ENCODE measurements at places on chromosomes 11 and 22.

DNA sequence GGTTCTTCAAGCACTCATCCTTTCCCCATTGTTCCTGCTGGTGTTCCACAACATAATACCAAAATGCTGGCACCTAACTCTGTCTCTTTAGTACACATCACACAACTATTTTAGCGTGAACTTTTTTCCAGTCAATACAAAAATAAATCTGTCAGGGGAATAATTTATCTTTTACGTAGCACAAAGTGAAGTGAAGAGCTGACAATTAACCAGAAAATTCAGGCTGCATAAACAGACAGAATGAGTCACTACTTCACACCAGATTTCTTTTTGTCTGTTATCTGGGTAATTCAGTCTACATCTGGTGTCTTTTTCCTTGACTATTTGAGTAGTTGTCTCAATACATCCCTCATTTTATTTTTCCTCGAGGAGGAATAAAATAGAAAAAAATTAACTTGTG lies 7.9 kb upstream of the ETS1 start:
- DNase-seq = peak; percentile 72

DNA sequence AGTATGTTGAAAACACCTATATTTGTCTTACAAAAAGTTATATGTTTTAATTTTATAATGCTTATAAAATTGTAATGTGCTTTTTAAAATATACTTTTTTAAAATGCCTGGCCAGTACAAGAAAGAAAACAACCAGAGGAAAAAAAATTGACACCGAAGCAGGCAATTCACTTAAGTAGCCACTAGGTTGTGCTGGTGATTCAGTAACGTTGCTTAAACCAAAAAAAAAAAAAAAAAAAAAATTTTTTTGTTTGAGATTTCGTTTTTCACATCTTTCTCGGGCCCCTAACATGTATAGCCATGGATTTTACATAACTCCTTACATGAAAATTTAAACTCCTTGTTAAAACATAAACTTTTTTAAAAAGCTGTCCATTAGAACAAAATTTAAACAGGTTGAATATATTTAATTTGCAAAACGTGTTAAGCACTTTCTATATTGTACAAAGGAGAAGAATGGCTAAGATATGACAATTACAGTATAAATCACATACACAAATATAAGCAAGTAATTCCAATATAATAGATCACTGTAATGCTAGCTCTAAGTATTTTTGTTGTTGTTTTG lies 9.2 kb downstream of the OR8B4 start:
- DNase-seq = peak; percentile 62

DNA sequence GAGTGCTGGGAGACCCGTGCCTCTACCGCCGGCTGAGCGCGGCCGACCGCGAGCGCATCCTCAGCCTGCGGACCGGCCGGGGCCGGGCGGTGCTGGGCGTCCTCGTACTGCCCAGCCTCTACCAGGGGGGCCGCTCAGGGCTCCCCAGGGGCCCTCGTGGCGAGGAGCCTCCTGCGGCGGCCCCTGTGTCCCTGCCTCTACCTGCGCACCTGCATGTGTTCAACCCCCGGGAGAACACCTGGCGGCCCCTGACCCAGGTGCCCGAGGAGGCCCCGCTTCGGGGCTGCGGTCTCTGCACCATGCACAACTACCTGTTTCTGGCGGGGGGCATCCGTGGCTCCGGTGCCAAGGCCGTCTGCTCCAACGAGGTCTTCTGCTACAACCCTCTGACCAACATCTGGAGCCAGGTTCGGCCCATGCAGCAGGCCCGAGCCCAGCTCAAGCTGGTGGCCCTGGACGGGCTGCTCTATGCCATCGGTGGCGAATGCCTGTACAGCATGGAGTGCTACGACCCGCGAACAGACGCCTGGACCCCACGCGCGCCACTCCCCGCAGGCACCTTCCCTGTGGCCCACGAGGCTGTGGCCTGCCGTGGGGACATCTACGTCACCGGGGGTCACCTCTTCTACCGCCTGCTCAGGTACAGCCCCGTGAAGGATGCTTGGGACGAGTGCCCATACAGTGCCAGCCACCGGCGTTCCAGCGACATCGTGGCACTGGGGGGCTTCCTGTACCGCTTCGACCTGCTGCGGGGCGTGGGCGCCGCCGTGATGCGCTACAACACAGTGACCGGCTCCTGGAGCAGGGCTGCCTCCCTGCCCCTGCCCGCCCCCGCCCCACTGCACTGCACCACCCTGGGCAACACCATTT lies 3.5 kb downstream of the KLHDC7B start:
- DNase-seq = no peak

DNA sequence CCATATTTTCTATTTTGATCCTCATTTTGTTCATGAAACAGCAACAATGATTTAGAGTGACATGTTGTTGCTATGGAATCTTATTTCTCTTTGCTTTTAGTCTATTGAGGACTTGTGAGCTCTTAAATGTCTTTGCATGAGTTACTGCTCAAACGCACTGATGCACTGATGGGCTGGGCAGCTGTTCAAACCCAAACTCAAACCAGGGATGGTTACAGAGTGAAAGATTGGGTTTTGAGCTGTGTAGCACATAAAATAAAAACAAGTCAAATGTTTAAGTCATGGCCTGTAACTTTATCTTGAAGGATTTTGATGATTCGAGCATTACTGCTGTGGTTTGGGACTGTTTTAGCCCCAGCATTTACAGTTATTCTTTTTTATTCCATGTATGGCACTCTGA lies 20.1 kb upstream of the NCAM1 start:
- no peak for DNase-seq

DNA sequence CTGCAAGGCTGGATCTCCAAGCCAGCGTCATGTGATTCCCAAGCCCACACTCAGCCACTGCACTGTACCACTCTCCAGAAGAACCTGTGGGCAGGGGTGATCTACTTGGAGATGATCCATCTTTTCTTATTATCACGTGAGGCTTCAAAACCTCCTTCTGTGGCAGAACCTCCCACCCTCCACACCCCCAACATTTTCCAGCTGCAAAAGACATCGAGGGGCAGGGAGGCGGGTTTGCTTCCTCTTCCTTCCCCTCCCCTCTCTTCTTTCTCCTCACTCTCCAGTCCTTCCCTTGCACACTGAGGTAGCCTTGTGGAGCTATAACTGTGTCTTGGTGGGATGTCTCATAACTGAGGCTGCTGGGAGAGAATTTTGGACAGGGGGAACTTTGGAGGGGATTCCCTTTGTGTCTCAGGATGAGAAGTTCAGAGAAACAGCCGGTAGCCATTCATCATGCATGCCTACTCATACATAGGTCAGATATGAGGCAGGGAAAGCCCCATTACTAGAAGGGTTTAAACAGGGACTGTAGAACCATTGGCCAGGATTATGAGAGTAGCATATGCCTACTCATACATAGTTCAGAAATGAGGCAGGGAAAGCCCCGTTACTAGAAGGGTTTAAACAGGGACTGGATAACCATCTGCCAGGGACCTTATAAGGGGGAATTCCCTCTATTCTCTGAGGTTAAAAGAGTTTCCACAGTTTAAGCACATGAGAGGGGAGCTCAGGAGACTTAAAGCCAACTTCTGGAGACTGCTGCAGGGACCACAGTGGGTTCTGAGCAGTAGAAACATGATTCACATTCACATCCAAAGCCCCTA lies 420.7 kb upstream of the CADM1 start:
- no peak for DNase-seq

DNA sequence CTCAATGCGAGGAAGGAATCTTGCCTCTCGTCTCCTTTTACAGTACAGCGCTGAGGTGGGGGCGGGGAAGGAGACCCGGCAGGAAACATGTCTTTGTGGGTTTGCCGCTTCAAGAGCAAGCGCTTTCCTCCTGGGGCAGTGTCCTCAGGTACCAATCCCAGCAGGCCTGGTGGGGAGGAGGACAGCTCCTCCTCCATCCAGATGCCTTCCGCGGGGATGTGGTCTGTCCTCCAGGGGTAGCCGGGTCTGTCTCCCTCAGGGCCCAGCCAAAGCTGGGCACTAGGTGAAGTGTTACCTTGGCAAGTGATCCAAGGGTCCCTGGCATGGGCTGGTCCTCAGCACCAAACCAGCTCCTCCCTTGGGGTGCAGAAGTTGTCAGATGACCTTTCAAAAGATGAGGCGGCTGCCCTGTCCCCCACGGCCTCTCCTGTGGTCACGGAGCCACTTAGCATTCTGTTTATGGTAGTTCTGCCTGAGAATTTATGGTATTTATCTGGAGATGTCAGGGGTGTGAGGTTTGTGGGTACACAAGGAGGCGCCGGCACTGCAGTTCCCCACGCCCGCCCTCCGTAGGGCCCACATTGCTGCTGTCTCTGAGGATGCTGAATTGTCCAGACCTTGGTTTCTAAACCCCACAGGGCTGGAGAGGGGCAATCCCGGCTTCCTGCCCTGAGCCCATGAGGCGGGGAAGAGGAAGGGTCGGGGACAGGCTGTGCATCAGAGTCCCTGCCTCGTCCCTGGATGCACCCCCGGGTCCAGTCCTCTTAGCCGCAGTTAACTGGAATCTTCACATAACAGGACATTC lies 93.5 kb upstream of the ANO1 start:
- DNase-seq = no peak

GRCh38 chr11:61688365-61689163 lies 8.4 kb downstream of the DAGLA start:
- no peak for DNase-seq

DNA sequence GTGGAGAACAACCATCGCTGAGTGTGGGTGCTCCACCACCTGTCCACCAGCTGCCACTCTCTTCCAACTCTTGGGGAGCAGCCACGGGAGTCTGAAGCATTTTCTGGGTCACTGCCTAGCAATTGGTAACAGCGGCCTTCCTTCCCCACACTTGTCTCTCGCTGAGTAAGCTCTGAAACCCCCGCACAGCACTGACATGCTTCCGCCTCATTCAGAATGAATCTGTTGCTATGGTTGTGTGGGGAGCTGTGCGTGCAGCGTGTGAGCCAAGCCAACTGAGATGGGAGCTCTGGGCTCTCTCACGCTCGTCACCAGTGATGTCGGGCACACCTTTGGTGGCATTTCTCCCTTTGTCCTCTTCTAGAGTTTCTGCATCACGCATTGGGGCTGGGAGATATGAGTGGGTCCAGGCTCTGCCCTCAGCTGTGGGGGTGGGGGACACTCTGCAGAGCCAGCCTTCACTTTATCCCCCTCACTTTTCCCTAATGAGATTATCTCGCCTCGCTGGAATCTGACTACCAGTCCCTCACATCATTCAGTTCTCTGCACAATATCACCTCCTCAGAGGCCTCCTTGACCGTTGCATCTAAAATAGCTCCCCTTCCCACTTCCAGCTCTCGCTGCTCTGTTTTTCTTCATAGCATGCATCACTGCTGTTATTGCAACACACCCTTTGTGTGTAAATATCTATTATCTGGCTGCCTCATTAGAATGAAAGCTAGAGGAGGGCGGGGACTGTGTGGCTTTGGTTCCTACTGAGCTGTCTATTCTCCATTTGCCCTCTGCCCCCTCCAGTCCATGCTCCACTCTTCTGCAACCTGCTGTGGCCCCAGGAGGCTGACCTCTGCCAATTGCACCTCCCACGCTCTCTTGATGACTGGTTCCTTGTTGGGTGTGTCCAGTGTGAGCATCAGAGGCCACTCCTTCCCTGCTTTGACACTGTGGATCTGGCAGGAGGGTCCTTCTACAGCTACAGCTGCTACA lies 569.9 kb upstream of the CADM1 start:
- no peak for DNase-seq

- no peak for DNase-seq
Measured at GRCh38 chr22:37312549-37313183, 30.4 kb downstream of the CYTH4 start.

DNA sequence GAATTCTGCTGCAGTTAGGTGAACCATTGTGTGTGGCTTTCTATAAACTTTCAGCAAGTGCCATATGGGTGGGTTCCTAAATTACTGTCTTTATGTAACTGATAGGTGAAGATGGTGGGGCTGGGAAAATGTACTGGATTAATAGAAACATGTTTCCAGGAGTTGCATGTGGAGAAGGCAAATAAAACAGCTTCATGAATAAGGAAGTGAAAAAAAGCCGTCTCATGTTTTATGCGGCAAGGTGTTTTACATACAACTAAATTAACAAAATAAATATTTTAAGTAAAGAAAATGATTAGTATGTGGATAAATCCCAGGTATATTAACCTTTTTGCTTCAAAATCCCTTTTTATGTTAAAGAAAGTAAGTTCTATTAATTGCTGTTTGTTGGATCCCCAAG lies 67.2 kb downstream of the EXT2 start:
- no peak for DNase-seq

GRCh38 chr22:46289244-46289891 lies 7.3 kb upstream of the GTSE1 start:
- DNase-seq = no peak

- no peak for DNase-seq
Measured at GRCh38 chr22:44780876-44781449, 28.6 kb downstream of the ARHGAP8 start.

DNA sequence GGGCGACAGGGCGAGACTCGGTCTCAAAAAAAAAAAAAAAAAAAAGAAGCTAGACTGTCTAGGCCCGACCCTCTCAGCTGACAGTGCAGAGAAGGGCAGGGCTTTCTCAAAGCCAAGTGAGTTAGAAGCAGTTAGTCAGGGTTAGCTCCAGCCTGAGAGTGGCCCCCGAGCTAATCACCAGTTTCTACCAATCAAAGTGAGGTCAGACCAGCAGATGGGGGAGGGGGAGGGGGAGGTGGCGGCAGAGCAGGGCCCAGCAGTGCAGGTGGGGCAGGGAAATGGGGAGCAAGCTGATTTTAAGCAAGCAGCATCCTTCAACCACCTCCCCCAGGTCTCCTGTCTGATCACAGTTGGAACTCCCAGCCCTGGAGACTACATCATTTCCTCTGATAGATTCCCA lies 55.3 kb upstream of the PRR5 start:
- no peak for DNase-seq

DNA sequence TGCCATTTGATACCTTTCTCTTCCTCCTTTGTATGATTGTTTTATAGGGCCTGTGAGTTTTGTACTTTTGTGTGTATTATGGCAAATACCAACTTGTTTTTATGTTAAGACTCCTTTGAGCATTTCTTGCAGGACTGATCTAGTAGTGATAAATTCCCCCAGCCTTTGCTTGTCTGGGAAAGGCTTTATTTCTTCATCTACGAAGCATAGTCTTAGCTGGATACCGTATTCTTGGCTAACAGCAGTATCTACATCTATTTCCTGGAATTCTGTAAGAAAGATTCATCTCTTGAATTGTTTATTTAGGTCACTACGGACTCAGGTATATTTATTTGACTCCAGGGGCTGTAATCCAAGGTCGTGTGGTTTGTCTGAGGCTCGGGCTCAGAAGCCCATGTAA lies 6.0 kb upstream of the NDUFS8 start:
- DNase-seq = no peak

- peak; percentile 47 for DNase-seq
Measured at GRCh38 chr11:67120881-67121710, 2.0 kb downstream of the KDM2A start.

DNA sequence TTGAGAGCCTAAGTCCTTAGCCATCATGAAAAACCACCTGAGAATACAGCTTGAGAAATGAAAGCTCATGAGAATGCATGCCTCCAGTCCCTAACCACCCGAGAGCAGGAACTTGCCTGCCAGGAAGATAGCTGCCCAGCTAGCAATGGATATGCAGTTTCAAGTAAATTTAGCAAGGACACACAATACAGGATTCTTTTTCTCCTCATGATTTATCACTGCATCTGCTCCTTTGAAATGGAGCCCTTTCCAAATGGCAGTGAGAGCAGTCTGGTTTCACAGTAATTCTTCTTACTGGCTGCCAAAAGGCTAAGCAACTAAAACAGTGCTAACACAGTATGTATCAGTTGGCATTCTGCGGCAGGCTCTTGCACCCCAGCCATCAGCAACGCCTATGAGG lies 109.9 kb downstream of the MICAL3 start:
- DNase-seq = no peak

All from bone marrow (tissue), 2 donors.